ENCODE measurements at places on chromosomes 3 and 15. TPM values are rescaled to one million over a fixed set of nuclear protein-coding genes. Genes with fewer than 3 reads are reported as not detected.

The GOLGA8T gene
- 0.44 TPM for total RNA-seq

The RBPMS2 gene
- 85.0 TPM for total RNA-seq

The KBTBD12 gene
- 4.4 TPM for total RNA-seq

DNA sequence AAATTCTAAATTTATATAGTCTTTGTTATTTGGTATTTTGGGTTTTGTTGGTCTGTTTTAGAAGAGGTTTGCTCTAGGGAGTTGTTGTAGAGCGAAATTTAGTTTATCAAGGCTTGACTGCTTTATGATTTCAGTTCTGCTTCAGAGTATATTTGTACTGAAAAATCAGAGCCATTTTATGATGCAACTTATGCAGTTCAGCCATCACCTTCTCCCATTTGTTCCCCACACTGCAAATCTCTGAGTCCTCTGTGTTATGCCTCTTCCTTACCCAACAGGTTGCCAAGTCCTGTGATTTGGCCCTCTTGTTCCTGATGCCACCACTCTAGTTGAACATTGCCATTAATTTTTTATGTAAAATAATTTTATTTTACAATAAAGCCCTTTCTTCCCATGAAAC is 140.4 kb downstream of the ZNF609 start:
- H3K4me1 ChIP-seq = no peaks in the 10 kb centered on the region
- no peaks in the 10 kb centered on the region for H3K36me3 ChIP-seq
- H3K4me3 ChIP-seq = no peak overlapping the region
- no peak overlapping the region for H3K27ac ChIP-seq
- DNase-seq = no peak
- H3K27me3 ChIP-seq = no peaks in the 10 kb centered on the region
